ENCODE measurements at places on chromosomes 5 and 9.

DNA sequence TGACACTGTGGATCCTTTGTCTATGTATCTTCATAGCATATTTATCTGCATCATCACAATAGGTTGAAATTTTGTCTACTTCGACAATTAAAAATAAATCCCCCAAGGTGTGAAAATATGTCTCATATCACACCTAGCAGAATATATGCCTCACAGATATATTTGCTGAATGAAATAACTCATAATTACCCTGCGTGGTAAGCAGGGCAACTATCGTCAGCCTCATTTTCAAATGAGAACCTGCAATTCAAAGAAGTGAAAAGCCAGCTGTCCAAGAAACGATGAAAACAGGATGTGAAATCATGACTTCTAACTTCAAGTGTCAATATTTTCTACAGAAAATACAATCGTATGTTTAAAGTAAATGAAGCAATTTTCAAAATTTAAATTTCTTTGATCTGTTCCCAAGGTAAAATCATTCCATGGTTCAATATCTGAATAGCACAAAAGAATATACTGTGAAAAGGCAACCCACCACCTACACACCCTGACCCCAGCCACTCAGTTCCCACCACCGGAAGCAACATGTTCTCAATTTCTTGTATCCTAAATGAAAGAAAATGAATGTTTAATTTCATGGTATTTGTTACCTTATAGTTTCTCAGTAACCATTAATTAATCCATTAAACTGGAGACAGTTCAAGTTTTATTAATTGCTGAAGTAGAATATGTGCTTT lies 57.1 kb downstream of the TBCA start:
- DNase-seq = peak; percentile 12

GRCh38 chr9:132181796-132182313 lies 20.0 kb downstream of the NTNG2 start:
- no peak for DNase-seq

DNA sequence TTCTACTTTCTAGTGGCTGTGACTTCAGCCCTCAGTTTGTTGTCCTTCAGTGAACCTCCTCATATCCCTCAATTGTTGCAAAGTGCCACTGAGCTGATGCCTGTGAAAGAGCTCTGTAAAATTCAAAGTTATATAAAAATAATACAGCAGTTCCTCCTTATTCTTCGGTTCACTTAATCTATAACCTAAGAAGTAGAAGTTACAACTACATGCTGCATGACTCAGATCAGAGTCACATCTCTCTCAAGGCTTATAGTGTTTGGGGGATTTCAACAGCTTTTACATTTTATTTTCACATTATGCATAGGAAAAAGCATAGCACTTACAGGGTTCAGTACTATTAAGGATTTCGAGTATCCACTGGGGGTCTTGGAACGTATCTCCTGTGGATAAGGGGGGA lies 25.1 kb upstream of the GCNT1 start:
- no peak for DNase-seq

- DNase-seq = no peak
Observed at GRCh38 chr5:56760723-56761122, 54.6 kb upstream of the MAP3K1 start.

DNA sequence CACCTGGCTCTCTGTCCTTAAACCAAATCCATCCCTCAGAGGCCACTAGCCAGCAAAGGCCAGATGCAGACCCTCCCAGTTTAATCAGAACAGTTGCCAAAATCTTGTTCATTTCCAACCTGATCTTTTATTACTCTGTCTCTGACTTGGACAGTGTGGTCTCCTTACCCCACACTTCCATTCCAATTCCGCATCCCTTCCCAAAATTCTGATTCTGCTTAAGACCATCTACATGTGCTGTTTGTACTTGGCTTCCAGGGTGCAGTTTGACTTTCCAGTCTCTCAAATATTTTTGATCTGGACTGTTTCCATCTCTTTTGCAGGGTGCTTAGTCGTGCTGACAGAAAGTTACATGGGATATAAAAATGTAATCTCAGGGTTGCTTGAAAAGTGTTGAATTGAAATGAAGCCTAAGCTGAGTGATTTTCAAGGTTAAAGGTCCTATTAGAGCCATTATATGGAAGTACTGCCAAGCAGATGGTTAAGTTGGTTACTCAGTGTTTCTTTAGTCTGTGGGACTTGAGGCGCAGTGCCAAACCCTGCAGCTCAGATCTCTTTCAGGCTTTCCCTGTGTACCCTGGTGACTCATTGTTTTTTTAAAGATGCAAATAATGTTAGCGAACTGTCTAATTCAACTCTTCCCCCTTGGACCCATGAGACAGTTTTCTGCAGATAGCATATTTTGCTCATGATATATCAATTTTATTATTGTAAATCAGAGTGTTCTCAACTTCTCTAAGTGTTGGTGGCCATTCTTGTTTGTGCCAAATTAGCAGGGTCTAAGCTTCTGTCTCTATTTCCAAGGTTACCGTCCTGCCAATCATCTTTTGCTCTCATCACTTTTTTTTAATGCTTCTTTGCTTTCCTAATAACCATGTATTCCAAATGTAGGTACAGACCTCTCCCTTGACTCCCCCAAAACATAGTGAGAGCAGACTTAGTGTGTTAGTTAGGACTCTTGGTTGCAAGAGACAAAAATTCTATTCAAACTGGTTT lies 18.2 kb upstream of the DCP2 start:
- peak; percentile 39 for DNase-seq

- no peak for DNase-seq
Observed at GRCh38 chr5:135437796-135438560, 9.2 kb downstream of the DCANP1 start.

- DNase-seq = no peak
Observed at GRCh38 chr5:150302301-150303069, at the start of gene ARSI. Gene ARSI, minus strand, starts transcription at chr5:150302905. Its CDS starts 532 bp downstream, at chr5:150302373.

DNA sequence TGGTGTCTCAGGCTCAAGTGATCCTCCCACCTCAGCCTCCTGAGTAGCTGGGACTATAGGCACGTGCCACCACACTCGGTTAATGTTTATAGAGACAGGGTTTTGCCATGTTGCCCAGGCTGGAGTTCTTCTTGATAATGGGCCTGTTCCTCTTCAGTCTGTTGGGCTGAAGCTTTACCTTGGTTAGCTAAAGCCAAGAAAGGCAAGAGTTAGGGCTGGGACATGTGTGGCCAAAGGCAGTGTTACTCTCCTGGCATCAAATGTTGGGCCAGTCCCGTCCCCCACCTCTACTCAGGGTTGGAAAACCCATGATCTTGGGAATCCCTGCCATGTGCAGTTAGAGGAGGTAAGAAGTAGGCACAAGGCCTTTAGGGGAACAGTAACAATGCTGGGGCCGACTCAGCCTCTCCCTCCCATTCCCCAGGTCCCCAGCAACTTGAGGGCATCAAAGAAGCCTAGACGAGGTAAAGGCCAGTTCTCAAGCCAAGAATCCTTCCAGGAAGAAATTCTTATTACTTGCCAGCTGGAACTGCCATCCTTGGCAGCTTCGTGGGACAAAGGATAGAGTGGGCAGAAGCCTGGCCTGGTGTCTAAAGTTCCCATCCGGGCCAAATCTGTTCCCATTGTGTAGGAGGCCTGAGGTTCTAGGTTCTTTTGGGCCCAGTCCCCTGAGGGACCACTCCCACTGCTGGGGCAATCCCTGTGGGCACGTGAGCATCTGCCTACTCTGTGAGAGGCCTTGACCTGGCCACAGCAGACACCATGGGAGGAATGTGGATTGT lies 4.5 kb downstream of the EGR1 start:
- DNase-seq = no peak

GRCh38 chr5:155926031-155926430 lies 400.9 kb upstream of the SGCD start:
- DNase-seq = no peak

DNA sequence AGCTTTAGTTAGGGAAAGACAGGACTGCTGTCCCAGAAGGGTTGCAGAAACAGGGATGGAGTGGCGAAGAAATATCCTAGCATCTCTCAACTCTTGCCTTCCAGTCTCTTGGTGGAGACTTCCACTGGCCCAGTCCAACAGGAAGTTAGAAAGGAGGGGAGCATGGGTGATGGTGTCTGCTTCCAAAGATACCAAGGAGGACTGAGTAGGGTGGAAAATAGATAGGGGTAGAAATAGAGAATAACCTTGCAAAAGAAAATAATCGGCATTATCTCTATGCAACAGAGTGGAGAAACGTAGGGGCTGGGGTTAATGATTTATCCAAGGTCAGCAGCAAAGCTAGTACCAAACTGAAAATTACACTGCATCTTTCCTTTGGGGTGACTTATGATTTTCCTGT lies 242.3 kb downstream of the PSAT1 start:
- DNase-seq = no peak

DNA sequence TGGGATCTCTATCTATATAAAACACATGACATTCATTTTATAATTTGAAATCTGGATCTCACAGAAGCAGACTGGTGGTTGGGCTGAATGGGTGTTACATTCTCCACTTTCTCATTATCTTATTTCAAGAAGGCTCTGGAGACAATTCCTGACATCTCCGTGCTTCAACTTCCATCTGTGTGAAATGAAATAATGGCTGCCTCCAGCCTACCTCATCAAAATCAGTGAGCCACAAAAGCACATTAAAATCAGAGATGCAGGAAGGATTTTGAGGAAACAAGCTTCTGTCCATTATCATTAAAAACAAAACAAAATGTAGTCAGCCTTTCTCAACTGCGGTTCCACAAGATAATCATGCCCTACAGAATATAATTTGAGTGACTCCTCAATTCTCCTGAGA lies 958.3 kb upstream of the DMAC1 start:
- no peak for DNase-seq

GRCh38 chr9:91951944-91952520 lies 2.0 kb upstream of the ROR2 start:
- no peak for DNase-seq

DNA sequence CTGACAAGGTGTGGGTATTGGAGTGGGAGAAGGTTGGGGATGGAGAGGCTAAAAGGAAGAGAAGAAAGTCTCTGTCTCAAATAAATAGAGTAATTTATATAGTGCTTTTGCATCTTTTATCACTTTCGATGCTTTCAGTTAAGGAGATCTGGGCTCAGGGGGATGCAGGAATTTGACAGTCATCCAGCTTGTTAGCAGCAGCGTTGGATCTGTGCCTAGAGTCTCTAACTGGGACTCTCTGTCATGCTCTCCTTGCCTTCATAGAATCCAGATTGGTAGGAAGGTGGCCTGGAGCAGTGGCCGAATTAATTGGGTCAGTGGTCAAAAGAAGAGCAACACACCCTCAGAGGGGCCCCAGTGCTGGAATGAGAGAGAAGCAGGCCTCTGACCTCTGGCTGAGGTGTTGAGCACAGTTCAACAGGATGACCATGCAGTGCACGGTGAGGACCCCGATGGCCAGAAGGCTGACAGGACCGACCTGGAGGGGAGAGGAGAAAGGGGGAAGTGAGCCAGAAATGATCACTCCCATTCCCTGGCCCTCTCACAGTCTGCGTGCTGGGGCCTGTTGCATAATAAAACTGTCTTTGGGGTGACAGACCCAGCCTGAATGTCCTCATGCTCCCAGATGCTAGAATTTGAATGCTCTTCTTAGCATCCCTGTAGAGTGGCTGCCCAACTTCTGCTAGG lies 7.6 kb downstream of the SLC36A3 start:
- DNase-seq = no peak

- no peak for DNase-seq
Observed at GRCh38 chr5:62791059-62791458, 212.4 kb downstream of the LRRC70 start.

GRCh38 chr9:135103931-135104639 lies 16.6 kb downstream of the OLFM1 start:
- DNase-seq = no peak

DNA sequence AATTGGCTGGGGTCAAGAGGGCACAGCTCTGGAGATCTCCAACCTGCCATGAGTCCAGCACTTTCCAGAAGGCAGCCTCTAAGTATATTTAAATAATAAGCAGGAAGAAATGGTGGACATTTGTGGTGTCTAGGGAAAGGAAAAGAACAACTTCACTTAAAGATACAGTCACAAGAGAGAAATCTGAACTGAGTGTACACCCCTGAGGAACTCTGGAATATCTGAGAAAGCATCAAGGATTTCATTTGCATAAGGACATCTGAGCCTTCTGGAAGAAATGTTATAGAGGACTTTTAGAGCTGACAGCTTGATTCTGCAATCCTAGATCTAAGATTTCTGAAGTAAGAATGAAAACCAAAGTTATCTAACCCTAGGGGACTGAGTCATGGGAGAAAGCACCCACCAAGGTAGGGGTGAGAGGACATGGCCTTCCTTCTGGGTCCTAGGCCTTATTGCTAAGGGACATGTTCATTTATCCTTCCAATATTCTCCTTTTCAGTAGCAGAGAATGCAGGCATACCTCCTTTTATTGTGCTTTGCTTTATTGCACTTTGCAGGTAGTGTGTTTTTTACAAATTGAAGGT lies 253.4 kb upstream of the SLC24A2 start:
- no peak for DNase-seq

GRCh38 chr5:120463991-120464626 lies at the start of gene PRR16:
Gene PRR16, plus strand, starts transcription at chr5:120464300.
- DNase-seq = peak; percentile 16

GRCh38 chr5:180137401-180138213 lies 66.0 kb upstream of the RNF130 start:
- DNase-seq = no peak

DNA sequence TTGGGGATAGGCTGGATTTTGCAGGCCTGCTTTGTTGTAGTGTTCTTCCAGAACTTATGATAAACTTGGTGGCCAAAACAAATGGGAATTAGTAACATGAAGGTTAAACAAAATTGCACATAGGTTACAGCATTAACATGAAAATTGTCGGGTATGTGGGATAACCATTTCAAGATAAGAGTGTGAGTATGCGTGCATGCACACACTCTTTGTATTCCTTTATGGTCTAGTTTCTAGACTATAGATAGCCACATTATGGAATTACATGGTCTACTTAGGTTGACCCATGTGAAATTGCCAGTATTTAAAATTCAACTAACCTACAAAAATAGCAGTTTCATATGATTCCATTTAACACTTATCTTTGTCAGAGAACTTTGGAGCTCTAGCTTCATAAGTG lies 1.4 kb downstream of the HMGCR start:
- no peak for DNase-seq

GRCh38 chr5:61180886-61181285 lies 18.6 kb upstream of the SMIM15 start:
- DNase-seq = no peak

GRCh38 chr5:133603711-133604110 lies 8.6 kb downstream of the FSTL4 start:
- no peak for DNase-seq

GRCh38 chr5:133754575-133755169 lies 142.3 kb upstream of the FSTL4 start:
- DNase-seq = peak; percentile 35

DNA sequence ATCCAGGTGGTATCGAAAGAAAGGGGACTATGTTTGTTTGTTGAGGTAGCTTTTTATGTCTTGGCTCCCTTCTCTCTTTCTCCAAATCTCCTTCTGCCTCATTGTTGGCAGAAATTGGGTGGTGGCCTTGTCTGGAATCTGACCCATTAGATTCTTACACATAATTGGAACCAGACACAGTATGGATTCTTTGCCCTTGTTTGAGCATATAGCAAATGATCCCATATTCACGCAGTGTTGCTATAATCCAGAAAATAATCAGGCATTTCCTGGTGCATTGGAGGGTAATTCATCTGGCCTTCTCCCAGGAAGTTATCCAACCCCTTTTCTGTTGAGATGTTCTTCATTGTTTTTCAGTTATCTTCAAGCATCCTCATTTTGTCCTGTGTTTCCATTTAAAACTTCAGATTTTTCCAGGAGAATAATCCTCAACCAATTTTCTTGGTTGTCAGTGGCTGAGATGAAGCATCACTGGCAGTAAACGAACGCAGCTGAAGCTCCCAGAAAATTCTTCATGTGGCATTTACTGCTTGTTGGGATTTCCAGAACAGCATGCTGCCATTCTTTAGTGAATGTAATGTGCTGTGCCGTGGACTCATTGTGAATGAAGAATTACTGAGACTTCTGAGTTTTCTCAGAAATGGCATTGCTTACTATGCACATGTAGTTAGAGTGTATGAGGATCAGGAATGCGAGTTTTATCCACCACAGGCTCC lies 70.5 kb upstream of the NTRK2 start:
- no peak for DNase-seq

Data from activated CD4-positive, alpha-beta T cell treated with anti-CD3 and anti-CD28 coated beads, Interleukin-2, Interleukin-6, amounts not matched to agents 100 ng/mL and 50 ng/mL, durations not matched to agents 16 hours and 8 hours (primary cell).